ENCODE measurements at places on chromosomes 3 and 15. TPM values are rescaled to one million over a fixed set of nuclear protein-coding genes. Genes with fewer than 3 reads are reported as not detected.

GRCh38 chr15:40549894-40550293 lies 14.9 kb downstream of the CCDC32 start:
- no peak for DNase-seq

DNA sequence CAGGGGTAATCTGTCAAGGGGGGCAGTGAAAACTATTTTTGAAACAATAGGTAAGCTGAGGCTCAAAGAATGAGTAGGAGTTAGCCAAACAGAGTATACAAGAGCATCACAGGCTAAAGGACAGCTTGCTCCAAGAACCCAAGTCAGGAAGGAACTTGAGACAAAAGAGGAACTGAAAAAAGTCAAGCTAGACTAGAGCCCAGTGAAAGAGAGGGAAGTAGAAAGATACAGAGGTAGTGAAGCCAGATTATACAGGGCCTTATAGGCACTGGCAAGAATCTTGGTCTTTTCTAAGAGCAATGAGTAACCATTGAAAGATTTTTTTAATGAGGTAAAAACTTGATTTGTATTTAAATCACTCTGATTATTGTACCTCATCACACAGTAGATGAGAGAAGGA lies 69.9 kb downstream of the FILIP1L start:
- DNase-seq, result no peak

GRCh38 chr3:64242435-64242834 lies 17.2 kb upstream of the PRICKLE2 start:
- no peak for DNase-seq

DNA sequence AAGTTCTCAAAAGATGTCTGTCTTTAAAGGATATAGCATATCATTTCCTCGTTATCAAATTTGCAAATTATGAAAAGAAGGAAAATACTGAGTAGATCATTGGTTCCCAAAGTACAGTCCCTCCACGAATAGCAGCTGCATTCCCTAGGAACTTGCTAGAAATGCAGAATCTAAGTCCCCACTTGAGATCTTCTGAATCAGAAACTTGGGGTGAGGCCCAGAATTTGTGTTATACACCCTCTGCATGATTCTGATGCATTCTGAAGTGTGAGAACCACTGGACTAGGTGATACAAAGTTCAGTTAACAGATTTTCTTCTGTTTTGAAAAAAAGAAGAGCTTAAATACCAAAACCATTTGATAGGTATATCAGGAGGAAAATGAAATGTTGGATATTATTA lies 77.1 kb downstream of the SLC25A26 start:
- DNase-seq, result no peak

DNA sequence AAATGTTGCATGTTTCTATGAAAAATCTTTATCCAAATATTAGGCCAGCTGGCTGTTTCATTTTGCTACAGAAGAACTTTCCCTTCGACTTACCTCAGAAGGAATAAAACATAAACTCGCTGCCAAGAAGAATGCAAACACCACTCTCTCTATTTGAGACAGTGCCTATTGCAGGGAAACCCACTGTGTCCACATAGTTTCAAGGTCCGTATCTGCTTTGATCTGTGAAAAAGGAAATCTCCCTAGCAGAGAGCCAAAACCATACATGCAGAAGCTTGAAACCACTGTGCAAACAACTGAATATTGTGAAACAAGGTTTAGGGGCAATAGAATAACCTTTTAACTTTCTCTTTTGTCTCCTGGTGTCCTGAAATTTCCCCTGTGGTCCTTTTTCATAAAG lies 35.0 kb upstream of the CAPN7 start:
- DNase-seq, result no peak

- DNase-seq, result no peak
Measured at GRCh38 chr15:33136353-33136752, 58.2 kb downstream of the FMN1 start.

- DNase-seq, result no peak
Measured at GRCh38 chr3:17122758-17123157, 238.0 kb downstream of the PLCL2 start.

DNA sequence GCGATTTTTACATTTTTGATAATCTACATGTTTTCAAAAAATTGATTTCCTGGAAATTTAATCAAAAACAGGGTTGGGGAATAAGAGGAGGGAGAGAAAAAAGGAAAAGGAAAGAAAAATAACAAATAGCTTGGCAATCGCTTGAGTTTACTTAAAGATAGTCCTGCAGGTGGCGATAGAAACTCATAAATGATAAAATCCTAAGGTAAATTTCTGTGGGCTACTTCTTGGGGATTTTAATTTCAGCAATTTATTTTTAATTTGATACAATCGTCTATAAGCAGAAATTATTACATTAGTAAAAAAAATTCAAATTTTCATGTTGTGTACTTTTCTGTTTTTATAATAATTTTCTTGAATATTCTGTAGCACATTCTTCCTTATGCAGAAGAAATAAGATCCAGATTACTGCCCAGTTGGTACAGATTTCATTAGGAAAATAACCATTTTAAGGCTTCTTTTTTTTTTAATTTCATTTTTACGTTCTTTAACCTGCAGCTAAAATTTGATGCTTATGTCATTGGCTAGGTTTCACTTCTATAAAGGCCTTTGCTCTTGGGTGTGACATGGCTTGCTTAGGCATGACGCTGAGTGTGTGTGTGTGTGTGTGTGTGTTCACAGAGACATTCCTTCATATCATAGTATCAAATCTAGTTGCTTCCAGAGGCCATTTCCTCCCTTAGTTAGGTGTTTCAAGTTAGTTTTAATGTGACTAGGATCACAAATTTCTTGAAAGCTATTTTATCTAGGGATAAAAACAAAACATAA lies 181.8 kb downstream of the MCTP2 start:
- no peak for DNase-seq

GRCh38 chr3:11467875-11468274 lies 175.8 kb downstream of the VGLL4 start:
- no peak for DNase-seq

- DNase-seq, result no peak
Measured at GRCh38 chr3:104234442-104235194, 1132.1 kb upstream of the ALCAM start.

GRCh38 chr15:67049351-67050044 lies 15.9 kb upstream of the SMAD3 start:
- no peak for DNase-seq

- DNase-seq, result no peak
Measured at GRCh38 chr3:196216089-196216564, at the start of gene SLC51A. Gene SLC51A (plus strand): TSS chr3:196216534. CDS start chr3:196216713, 179 bp downstream.

GRCh38 chr15:96593735-96594134 lies 263.2 kb downstream of the NR2F2 start:
- DNase-seq, result no peak

GRCh38 chr3:175476489-175476888 lies 617.4 kb downstream of the NAALADL2 start:
- no peak for DNase-seq

- no peak for DNase-seq
Measured at GRCh38 chr15:57494581-57494980, 97.1 kb upstream of the MYZAP start.

- no peak for DNase-seq
Measured at GRCh38 chr3:117304681-117305080, 595.1 kb downstream of the TUSC7 start.

DNA sequence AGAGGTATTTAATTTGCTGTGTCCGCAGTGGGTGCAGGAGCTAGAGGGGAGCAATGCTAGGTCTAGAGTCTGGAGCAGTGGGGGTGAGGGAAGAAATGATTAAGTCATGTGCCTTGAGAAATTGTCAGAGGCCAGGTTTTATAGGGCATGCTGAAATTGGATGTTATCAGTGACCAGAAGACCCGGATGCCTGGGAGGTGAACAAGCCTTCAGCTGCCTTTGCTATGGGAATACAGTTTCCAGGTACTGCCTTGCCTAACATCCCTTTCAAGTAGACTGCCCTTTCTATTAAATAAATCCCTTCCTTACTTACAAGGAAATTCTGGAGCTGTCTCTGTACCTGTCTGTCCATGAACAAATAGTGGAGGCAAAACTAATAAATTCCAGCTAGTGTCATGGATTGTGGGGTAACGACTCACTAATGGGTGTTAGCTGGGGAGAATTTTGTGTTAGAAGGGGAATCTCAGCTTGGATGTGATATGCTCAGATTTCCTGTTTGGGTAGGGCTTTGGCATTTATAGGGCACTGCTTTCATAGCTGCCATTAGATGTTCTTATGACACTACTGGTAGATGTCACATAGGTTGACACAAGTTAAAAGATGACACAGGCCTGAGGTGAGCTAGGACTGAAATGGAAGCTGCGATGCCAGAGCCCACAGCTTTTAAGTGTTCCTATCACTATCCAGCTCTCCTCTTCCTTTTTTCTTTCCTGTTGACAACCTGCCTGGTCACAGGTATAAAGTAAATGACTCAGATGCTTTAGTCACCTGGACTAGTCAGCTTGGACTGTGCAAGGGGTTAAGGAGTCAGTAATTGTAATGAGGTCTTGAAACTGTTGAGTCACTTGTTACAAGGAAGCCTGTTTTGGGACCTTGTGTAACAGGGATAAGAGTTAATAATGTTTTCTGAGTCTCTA lies 21.3 kb downstream of the CHD2 start:
- DNase-seq, result no peak

GRCh38 chr3:20503394-20504082 lies 317.5 kb upstream of the SGO1 start:
- DNase-seq, result no peak

- no peak for DNase-seq
Measured at GRCh38 chr3:40975711-40976121, 223.6 kb upstream of the CTNNB1 start.

DNA sequence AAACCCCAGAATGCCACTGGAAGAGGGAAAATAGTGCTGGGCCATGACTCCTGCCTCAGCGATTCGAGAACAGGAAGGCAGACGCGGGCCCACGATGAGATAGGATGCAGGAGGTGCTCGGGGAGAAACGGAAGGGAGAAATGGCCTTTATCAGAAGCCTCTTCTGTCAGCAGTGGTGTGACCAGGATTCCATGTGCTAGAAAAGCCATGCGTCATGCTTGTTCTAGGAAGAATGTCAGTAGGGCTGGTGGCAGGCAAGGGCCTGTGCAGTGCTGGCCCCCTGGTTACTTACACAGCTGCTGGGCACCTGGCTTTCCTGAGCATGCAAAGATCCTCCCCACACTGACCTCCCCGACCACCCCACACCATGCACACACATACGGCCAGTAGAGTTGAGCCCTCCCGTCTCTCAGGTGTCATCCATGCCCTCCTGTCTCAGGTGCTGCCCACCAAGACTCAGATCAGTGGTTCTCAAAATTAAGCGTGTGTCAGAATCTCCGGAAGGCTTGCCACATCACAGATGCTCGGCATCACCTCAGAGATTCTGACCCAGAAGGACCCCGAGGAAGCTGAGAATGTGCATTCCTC lies 106.7 kb downstream of the ADAMTS17 start:
- no peak for DNase-seq

- no peak for DNase-seq
Measured at GRCh38 chr15:25724899-25725298, 138.2 kb downstream of the ATP10A start.

- no peak for DNase-seq
Measured at GRCh38 chr3:55795296-55795695, 308.2 kb upstream of the WNT5A start.

DNA sequence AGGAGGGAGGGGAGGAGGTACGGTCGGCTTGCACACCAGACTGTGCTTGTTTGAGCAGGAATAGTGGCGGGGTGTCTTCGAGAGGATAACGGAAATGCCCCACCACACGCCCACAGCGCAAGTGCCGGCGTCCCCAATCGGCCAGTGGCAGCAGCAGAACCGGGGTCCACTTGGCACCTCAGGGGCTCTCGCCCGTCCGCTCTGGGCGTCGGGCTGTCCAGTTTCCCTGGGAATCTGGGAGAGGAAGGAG lies 53.7 kb downstream of the CCDC54 start:
- no peak for DNase-seq

DNA sequence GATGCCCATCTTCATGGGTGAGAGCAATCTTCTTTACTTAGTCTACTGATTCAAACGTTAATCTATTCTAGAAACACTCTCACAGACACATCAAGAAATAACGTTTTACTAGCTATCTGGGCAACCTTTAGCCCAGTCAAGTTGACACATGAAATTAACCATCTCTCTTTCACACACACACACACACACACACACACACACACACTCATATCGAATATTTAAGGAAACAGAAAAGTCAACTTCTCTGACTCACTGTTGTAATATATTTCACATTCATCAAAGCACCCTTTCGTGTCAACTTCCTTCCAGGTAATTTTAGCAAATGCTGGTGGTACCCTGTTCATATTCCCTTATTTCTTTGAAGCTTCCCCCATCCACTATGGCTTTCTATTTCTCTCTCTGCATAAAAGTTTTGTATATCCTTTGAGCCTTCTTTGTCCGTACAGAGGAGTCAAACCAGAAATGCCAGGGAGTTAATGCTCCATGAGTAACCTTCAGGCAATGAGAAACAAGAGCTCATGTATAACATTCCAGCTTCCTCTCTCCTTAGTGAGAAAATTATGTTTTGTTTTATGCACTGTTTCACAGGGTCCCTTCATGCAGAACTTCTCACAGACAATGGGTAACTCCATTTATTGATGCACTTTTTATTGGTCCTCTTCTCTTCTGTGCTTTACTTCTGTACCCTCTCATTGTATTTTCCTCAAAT lies 335.5 kb upstream of the CBLB start:
- DNase-seq, result no peak

- no peak for DNase-seq
Measured at GRCh38 chr15:32641517-32642059, at the start of gene SCG5. Gene SCG5 (plus strand): TSS chr15:32641710. CDS start chr15:32643593, 1,883 bp downstream.

- no peak for DNase-seq
Measured at GRCh38 chr3:37577697-37578096, 284.0 kb upstream of the CTDSPL start.

- DNase-seq, result no peak
Measured at GRCh38 chr3:45064512-45065372, 38.6 kb downstream of the CLEC3B start.

GRCh38 chr3:17431004-17431403 lies 311.4 kb downstream of the TBC1D5 start:
- DNase-seq, result no peak

DNA sequence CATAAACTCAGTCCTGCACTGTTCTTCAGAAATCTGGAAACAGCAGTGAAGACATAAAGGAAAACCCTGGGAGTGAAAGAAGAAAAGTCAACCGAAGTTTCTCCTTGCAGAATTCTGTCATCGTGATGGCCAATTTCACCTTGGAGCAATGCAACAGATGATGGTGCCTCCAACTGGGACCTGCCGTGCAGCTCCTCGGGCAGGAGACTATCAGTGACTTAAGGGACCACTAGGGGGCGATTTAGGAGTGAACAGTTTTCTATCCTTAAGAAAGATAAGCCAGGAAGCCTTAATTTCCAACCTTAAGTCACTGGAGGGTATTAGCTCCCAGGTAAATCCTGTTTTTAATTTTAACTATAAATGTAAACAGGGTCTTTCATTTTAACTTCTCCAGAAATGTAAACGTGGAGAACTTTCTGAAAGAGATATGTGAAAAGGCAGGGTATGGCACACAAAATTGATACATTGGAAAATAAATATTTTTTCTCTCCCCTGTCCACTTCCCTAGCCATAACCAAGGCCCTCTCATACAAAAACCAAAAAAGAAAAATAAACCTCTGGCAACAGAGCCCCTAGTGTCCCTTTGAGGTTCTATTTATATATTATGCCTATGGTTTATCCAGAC lies 116.3 kb downstream of the PDZRN3 start:
- DNase-seq, result no peak

RARRES1 gene
- 15.8 TPM for total RNA-seq

PPP2R3A gene
- 51.2 TPM for total RNA-seq

BFSP2 gene
- total RNA-seq, result not detected

SNX22 gene
- 0.64 TPM for total RNA-seq

CACNA2D3 gene
- total RNA-seq, result 0.76 TPM

SCG5 gene
- not detected for total RNA-seq

STARD9 gene
- total RNA-seq, result 5.0 TPM

AHSG gene
- total RNA-seq, result not detected

AMOTL2 gene
- 89.5 TPM for total RNA-seq

CPA3 gene
- 4.4 TPM for total RNA-seq

GASK1A gene
- total RNA-seq, result 3.9 TPM

NR1I2 gene
- total RNA-seq, result not detected

BSN gene
- 0.04 TPM for total RNA-seq
